ENCODE measurements at places on chromosomes 3 and 15.

DNA sequence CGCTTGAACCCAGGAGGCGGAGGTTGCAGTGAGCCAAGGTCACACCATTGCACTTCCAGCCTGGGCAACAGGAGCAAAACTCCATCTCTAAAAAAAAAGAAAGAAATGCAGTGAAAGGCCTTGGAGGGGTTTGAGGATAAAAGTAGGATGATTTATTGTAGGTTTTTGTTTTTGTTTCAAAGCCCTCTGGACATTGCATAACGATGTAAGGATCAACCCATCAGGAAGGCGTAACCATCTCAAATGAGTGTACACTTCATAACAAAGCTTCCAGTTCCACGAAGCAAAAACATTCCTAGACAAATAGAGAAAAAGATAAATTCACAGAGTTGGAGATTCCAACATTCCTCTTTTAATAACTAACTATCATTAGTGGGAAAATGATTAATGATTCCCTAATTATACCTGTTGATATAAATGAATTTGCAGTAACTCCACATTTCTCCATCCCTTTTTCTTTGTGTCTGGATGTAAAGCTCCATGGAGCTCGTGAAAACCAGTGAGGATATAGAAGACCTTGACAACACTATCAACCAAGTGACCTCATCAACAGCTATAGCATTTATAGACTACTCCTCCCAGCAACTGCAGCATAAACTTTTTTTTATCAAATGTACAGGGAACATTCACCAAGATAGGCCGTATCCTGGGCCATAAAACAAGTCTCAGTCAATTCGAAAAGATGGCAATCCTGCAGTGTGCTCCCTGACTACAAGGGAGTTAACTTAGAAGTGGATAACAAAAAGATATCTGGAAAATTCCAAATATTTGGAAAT lies 48.7 kb upstream of the PPP4R2 start:
- DNase-seq: no peak

DNA sequence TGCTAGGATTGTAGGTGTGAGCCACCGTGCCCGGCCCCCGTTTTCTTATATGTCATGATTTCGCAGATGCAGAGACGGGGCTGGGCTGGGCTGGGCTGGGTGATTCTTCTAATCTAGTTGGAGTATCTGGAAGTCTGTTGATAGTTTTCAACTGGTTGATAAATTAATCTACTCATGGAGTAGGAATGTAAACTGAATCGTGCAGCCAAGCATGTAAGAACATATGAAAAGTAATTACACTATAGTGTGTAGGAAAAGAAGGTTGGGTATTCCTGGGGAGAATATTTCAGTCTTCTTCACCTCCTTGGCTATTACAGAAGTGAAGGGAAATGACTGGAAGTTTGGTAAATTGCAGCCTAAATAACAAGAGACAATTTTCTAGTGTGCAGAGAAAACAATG lies 82.6 kb upstream of the MAGI1 start:
- DNase-seq: no peak

DNA sequence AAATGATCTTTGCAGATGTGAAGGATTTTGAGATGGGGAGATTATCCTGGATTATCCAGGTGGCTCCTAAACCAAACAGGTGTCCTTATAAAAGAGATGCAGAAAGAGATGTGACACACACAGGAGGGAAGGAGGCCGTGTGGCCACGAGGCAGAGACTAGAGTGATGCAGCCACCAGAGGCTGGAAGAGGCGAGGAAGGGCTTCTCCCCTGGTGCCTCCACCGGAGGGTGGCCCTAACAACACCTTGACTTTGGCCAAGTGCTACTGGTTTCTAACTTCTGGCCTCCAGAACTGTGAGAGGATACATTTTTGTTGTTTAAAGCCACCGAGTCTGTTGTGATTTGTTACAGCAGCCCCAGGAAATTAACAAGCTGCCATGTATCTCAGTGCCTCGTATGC lies 127.1 kb downstream of the ASB7 start:
- no peak for DNase-seq

- DNase-seq: no peak
These were observed 242.3 kb downstream of the CTNNB1 start for GRCh38 chr3:41441568-41441967.

DNA sequence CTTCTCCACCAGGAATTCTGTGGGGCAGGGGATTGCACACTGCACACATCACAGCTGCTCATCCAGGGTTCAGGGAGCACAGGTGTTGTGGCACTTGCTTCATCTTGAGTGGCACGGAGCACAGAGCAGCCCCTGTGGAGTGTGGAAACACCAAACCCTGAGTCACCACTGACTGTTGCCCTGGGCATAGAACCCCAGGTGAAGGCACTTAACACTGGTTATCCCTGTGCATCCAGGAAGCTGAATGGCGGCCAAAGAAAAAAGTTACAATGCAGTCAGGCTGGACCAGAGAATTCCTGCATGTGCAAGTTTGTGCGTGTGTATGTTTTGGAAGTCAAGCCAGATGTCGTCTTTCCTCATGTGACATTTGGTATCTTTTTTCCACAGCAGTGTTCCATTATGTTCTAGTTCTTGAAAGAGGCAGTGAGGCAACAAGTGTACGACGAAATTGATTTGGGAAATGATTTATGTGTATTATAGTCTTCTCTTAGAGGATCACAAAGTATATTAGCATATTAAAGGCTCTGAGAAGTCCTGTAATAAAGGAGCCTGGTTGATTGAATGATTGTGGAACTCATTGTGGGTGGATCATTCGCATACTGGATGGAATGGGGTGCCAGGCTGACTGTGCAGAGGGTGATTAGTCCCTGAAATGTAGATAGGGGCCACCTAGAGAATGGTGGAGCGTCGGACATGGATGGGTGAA lies 292.3 kb downstream of the TLE3 start:
- DNase-seq: no peak

Measured in OCI-M1 (cell line).